KG1 (cell line): ENCODE measurements at places on chromosomes 4 and X.

DNA sequence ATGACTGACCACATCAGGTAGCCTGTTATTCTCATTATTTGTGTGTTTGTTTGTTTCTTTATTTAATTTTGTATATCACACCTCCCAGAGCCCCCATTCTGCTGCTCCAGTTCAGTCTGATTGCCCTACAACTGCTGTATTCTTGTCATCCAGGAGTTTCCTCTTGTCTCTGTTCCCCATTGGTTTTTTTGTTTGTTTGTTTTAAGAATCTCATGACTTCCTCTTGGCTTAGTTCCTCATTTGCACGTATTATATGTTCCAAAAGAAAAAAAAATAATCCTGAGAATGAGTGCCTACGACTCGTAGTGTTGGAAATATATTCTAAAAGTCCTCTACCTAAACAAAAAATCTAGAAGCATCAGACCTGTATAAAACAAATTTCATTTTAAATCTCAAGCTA, 142.3 kb upstream of the SLIT2 start:
- no peak for DNase-seq

DNA sequence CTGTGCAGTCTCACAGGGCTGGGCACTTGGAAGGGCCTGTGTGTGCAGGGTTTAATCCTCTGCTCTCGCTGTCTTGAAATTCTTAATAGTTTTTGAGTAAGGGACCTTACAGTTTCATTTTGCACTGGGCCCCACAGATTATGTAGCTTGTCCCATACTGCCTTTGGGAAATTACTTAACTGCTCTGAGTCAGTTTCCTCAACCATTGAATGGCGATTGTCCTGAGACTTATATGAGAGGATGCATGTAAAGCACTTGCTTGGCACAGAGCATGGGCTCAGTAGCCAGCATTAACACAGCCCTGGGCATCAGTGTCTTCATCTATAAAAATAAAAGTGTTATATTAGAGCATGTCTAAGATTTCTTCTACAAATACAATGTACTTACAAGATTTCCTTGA, 55.8 kb downstream of the CLCN5 start:
- no peak for DNase-seq

DNA sequence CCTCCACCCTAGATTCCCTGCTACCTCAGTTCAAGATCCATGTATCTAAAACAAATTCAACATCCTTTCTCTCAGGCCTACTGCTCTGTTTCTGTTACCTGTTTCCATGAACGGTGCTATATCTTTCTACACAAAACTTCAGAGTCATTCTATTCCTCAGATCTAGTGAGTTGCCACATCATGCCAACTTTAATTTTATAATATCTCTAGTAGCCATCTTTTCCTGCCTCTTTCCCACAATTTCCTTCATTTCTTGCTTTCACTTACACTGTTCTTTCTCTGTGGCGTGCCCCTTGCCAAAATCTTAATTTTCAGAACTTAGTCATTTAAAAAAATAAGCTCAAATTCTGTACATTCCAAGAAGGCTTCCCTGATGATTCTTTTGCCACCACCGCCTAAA, 15.2 kb downstream of the GUCY1A1 start:
- DNase-seq: no peak

DNA sequence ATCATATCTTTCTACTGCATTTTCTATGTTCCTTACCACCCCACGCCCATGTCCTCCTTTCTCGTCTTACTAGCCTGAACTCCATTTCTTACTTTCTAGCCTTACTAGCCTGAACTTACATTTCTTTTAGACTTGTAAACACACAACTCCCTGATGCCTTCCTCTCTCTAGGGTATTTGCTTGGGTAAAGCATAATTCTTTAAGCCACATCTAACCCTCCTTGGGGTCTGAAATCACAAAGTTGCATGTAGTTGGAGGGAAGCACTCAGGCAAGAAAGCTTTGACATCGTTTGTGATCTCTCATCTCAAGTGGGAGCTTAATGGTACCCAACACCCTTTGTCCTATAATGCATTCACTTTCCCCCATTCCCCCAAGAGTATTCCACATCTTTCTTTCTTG, 124.4 kb downstream of the SPOCK3 start:
- no peak for DNase-seq

- no peak for DNase-seq
Observed at GRCh38 chr4:144584428-144584827, 61.5 kb upstream of the HHIP start.

DNA sequence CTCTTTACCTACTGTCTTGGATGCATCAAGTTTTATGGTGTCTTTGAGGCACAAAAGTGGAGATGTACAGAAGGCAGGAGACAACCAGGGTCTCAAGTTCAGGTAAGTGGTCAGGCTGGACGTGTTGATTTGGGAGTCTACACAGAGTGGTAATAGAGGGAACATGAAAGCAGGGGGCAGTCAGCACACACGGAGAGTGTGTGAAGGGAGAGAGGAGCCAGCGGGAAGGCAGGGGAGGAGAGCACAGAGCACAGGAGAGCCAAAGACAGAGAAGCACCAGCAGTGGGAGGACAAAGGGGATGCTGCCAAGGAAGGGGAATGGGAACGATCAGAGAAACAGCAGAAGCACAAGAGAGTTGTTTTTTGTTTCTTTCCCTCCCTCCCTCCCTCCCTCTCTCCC, 32.9 kb downstream of the TMEM150C start:
- no peak for DNase-seq

- no peak for DNase-seq
Observed at GRCh38 chrX:110277609-110278008, 40.3 kb downstream of the AMMECR1 start.

DNA sequence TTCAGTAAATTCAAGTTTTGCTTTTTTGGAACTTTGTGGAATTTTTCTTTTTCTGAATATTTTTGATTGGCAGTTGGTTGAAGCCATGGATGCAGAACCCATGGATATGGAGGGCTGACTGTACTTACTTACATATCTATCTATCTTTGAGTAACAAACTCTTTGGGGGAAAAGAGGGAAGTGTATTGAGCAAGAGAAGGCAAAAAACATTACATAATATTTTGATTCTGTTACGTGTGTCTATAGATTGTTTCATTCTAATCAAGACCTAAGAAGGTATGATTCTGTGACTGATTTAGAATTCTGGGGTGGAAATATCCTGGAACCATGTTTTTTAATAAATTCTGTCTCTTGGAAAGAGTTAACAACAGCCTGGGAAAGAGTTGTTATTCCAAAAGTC, 31.5 kb downstream of the GRSF1 start:
- no peak for DNase-seq
